Caki2 (cell line): ENCODE measurements at places on chromosomes 5 and 9.

- DNase-seq: no peak
These were observed 400.7 kb downstream of the ADGRV1 start for GRCh38 chr5:90959262-90959661.

GRCh38 chr5:107456281-107456715, 214.4 kb downstream of the EFNA5 start:
- DNase-seq: no peak

DNA sequence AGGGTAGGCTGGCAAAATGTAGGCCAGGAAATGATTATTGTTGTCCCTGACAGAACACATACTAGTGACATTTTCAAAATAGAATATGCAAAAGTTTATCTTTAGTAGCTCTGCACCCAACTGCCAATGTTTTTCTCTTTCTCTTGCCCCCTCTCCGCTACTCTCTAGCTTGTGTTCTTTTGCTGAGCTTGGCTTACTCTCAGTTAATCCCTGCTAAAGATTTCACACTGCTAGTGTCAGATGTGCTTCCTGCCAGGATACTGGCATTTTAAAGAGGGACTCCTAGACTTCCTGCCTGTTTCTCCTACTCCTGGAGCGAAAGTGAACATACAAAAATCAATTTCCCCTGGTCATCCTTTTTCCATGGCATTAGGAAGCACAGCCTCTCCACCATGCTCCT, 260.5 kb downstream of the ARRDC3 start:
- DNase-seq: no peak

DNA sequence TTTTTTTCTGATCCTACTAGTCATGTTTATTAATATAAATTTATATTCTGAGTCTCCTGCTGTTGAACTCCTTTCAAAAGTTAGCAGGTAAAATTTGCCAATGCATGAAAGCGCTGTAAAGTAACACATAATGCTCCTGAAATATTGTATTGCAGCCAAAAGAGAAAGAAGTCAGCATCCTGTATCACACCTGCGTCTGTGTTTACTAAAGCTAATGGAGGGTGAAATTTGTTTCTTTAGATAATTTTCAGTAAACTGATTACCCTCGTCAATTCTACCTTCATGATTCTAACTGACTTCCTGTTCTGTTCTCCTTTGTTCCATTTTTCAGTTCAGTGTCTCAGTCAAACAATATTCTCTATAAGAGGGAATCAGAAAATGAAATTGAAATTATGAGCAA, 415.4 kb downstream of the CDH9 start:
- DNase-seq: no peak

- DNase-seq: no peak
These were observed 210.1 kb downstream of the FBXL17 start for GRCh38 chr5:108171759-108172158.
